H1 (cell line): ENCODE measurements at places on chromosomes 1 and 21.

DNA sequence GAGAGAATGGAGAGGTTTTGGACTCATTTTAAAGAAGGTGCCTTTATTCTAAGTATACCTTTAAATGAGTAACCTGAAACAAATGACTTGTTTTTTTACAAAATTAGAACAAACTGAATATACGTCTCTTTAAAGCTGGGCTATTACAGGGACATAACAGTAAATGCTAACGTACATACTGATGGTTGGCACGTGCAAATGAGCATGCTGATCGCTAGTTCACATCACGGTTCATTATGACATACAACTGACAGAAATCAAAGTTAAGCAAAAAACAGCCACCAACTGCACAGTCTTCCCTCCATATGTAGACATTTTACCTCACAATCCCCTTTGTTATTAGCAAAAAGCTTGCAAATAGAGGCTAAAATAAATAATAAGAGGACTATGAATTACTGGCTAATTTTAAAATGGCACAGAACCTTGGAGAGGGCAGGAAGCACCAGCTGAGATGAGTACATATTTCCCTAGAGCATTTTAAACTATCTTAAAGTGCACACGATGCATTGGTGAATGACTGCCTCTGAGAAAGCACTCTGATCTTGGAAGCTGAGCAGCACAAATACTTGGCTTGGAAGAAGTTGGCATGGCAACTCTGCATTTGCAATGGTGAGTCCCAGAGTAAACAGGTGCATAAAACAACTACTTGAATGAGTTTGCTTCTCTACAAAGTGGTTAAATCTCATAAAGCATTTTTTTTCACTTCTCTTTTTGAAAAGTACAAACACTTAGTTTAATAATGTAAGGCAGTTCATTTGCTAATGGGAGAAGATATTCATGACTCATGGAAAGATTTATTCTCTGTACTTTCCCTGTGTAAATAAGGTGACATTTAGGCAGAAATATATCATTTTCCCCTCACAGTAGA is 204.7 kb downstream of the LHX8 start:
- DNase-seq, result no peak
- no peaks in the 10 kb centered on the region for H3K36me3 ChIP-seq
- H3K27me3 ChIP-seq, result no peaks in the 10 kb centered on the region
- peaks cover 4% of the 10 kb centered on the region for H3K4me1 ChIP-seq
- H3K27ac ChIP-seq, result no peak overlapping the region

- peaks cover 7% of the 10 kb centered on the region; the same call in 1 of the 2 replicates for H3K4me1 ChIP-seq
- peaks cover 4% of the 10 kb centered on the region for H3K27me3 ChIP-seq
- H3K4me3 ChIP-seq, result no peak overlapping the region
Observed at GRCh38 chr21:45078877-45079281, 4.5 kb downstream of the ADARB1 start.

- no peaks in the 10 kb centered on the region for H3K4me1 ChIP-seq
- no peaks in the 10 kb centered on the region for H3K27me3 ChIP-seq
- H3K4me3 ChIP-seq, result no peak overlapping the region
Observed at GRCh38 chr1:208455821-208456220, 211.6 kb upstream of the PLXNA2 start.

DNA sequence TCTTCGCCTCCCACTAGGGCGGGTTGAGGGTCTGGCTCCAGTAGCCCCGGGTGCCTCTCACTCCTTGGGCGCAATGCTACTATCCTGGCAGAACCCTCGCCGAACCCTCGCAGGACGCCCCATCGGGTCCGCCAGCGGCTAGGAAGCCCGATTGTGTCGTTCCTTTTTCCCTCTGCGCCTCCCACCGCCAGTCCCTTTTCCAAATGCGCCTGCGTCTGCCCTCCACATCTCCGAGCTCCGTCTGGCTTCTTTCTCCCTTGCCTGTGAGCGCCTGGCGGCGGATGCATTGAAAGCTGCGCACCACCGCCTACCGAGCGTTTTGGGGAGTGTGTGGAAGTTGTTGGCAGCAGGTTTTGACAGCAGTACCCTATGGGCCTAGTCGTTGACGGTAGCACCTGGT is 1.0 kb upstream of the DIRAS3 start:
- no peaks in the 10 kb centered on the region for H3K36me3 ChIP-seq
- H3K4me3 ChIP-seq, result peak overlapping the region; percentile 19
- no peak overlapping the region for H3K27ac ChIP-seq
- peak; percentile 64 for DNase-seq

DNA sequence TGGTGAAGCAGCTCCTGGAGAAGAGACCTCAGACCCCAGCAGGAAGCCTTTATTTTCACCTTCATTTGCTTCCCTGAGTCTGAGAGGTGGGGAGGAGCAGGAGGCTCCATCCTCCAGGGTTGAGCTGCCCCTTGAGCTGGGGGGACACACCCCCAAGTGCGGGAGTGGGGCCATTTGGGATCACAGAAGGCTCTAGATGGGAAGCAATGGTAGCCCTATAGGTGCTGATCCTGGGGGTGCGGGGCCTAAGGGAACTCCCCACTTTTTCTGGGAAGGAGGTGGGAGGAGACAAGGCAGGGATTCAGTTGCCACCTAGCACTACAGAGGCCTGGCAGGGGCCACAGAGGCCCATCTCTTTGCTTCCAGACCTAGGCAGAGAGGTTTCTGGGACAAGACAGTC is 247.9 kb upstream of the CSF3R start:
- no peak for DNase-seq
- H3K4me3 ChIP-seq, result no peak overlapping the region
- peaks cover 9% of the 10 kb centered on the region for H3K4me1 ChIP-seq

GRCh38 chr1:15068152-15068551 is 85.4 kb upstream of the TMEM51 start:
- H3K27me3 ChIP-seq, result no peaks in the 10 kb centered on the region
- DNase-seq, result no peak
- no peak overlapping the region for H3K4me3 ChIP-seq
- no peaks in the 10 kb centered on the region for H3K36me3 ChIP-seq
- H3K4me1 ChIP-seq, result no peaks in the 10 kb centered on the region

- DNase-seq, result no peak
- no peak overlapping the region for H3K27ac ChIP-seq
- H3K4me3 ChIP-seq, result peak overlapping the region; percentile 89
- H3K27me3 ChIP-seq, result no peaks in the 10 kb centered on the region
- H3K36me3 ChIP-seq, result no peaks in the 10 kb centered on the region
- H3K4me1 ChIP-seq, result peaks cover 2% of the 10 kb centered on the region; the same call in 1 of the 2 replicates
Observed at GRCh38 chr1:37931102-37931360, 15.8 kb downstream of the INPP5B start.

DNA sequence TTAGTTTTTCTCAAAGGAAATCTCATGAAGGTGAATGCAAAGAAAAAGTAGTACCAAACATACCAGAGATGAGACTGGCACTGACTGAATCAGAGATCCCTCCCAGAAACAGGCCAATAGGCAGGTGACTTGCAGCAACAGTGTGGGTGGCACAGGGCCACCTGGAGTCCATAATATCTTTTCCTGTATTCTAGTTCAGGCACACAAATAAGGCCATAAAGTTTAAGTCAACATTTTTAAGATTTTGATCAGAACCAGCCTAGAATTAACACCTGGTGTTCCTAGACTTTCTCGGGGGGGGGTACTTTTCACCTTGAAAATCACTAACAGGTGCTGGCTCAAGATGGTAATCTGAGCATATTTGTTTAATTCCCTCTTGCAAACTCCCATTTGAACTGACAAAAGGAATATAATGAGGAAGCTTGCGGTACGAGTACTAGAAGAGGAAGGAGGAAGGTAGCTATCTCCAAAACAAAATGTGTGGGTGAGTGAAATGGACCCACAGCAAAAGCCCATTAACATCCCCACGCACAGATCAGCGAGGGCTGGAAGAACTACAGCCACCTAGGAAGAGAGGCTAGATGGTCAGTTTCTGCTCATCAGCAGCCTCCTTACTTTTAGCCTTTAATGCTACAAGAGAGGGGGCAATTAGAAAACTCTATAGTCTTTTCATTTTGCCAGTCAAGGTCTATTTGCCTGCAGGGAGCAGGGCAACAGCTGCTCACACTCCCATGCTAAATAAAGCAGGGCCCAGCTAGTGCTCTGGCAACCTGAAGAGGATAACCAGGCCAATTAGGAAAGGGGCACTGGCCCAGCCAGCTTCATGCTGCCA is 18.9 kb downstream of the SDE2 start:
- no peaks in the 10 kb centered on the region for H3K27me3 ChIP-seq
- H3K4me1 ChIP-seq, result no peaks in the 10 kb centered on the region
- H3K4me3 ChIP-seq, result no peak overlapping the region
- no peak for DNase-seq
- H3K36me3 ChIP-seq, result peaks cover 42% of the 10 kb centered on the region
- no peak overlapping the region for H3K27ac ChIP-seq

DNA sequence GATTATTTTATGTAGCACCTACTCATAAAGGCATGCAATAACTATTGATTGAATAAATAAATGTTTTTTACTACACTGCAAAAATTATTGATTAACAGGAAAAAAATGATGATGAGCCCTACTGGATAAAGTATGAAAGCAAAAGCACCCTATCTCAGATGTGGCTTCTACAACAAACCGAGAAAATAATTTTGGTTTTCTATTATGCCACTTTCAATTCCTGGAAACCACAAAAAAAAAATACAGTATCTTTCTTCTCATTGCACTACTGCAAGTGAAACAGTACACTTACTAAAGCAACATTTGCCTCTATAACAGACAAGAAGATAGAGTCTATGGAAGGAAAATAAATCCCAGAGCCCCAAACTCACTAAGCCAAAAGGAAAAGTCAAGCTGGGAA is 1882.4 kb downstream of the NCAM2 start:
- no peak overlapping the region for H3K27ac ChIP-seq
- no peak overlapping the region for H3K4me3 ChIP-seq
- no peaks in the 10 kb centered on the region for H3K27me3 ChIP-seq
- DNase-seq, result no peak
- H3K4me1 ChIP-seq, result peaks cover 5% of the 10 kb centered on the region; the same call in 1 of the 2 replicates
- H3K36me3 ChIP-seq, result no peaks in the 10 kb centered on the region

DNA sequence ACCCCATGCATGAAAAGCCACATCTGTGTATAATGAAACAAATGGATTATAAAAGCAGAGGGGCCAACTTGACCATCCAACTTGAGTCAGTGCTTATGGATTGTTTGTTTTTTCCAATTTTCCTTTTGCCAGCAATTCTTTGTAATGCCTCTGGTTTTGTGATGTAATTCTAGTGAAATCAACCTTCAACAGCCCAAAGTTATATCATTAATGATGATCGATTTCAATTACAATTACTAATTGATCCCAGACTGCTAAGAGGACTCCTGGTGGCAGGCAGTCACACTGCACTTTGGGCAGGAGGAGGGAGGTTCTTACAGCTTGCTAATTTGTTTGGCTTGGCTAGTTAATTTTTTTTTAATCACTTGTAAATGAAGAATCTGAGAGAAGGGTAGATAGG is 552.3 kb downstream of the NUF2 start:
- H3K36me3 ChIP-seq, result no peaks in the 10 kb centered on the region
- DNase-seq, result no peak
- no peaks in the 10 kb centered on the region for H3K27me3 ChIP-seq
- H3K27ac ChIP-seq, result no peak overlapping the region
- H3K4me3 ChIP-seq, result no peak overlapping the region

GRCh38 chr1:97654876-97655585 is 265.8 kb downstream of the DPYD start:
- no peaks in the 10 kb centered on the region for H3K27me3 ChIP-seq
- H3K36me3 ChIP-seq, result no peaks in the 10 kb centered on the region
- H3K4me1 ChIP-seq, result no peaks in the 10 kb centered on the region
- no peak for DNase-seq
- H3K27ac ChIP-seq, result no peak overlapping the region
- no peak overlapping the region for H3K4me3 ChIP-seq

DNA sequence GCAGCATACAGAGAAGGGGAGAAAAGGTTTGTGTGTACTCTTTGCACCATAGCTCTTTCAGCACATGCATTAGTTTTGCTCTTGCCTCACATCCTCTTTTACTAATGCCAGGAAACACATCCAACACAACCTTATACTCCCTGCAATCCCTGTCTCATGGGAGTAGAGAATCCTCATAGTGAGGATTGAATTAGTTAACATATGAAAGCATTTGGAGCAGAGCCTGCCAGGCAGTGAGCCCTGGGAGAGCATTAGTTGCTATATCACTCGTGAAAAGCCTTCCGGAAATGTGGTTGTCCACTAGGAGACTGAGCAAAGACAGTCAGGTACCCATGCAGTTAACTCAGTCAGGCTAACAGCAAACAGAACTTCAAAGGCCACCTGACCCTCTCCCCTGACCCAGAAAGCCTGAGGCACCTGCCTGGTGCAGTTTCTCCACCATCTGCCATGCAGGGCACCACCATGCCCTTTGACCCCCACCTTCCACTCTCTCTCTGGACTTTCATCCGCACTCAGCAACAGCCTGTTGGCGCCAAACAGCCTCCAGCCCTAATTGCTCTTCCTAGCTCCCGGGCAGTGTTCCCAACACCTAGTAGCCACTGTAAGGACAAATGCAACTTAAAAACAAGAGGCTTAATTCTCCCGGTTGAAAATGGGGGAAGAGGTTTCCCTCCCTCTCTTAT is 14.9 kb upstream of the AGT start:
- peaks cover 3% of the 10 kb centered on the region for H3K4me1 ChIP-seq
- no peak overlapping the region for H3K4me3 ChIP-seq
- no peak for DNase-seq
- no peaks in the 10 kb centered on the region for H3K36me3 ChIP-seq
- H3K27ac ChIP-seq, result no peak overlapping the region

DNA sequence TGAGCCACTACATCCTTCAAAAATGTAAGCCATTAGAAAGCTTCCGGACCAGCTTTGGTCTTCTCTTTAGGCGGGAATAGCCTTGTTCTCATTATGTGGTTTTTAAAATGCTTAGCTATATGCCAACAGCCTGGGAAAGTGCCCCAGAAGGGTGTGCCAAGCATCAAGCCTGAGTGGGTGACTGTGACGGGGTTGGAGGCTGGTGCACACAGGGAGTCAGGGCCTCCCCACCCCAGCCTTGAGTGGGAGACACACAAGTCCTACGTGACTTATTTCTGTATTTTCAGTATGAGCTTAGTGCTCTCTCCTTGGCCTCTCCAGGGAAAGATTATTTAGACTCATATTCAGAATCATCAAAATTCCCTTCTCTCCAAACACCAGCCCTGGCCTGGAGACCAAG is 9.8 kb downstream of the UBASH3A start:
- no peaks in the 10 kb centered on the region for H3K27me3 ChIP-seq
- H3K36me3 ChIP-seq, result no peaks in the 10 kb centered on the region
- H3K27ac ChIP-seq, result no peak overlapping the region
